Lung (tissue), 17 donors: ENCODE measurements at places on chromosomes 2 and 18.
A peak's percentile ranks its signal among the peaks of the same experiment; 100 is the strongest.

- peak; percentile 60 for DNase-seq
Measured at GRCh38 chr18:23131693-23132319, 3.5 kb upstream of the CABLES1 start.

GRCh38 chr2:240319221-240319854 lies 116.1 kb upstream of the GPC1 start:
- no peak for DNase-seq

GRCh38 chr18:63818212-63818611 lies 43.0 kb downstream of the SERPINB7 start:
- no peak for DNase-seq

DNA sequence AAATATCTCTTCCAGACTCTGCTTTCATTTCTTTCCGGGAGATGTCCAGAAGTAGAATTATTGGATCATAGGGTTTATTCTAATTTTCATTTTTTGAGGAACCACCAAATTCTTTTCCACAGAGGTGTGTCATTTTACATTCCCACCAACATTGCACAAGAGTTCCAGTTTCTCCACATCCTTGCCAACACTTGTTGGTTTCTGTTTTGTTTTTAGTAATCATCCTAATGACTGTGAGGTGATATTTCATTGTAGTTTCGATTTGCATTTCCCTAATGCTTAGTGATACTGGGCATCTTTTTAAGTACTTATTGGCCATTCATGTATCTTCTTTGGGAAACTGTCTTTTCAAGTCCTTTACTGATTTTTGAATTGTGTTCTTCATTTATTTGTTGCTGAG lies 513.1 kb downstream of the PARD3B start:
- no peak for DNase-seq

- DNase-seq = no peak
Measured at GRCh38 chr18:58297198-58297597, 253.2 kb downstream of the NEDD4L start.
